GF-D8 (cell line): ENCODE measurements at places on chromosomes 11 and 22.

DNA sequence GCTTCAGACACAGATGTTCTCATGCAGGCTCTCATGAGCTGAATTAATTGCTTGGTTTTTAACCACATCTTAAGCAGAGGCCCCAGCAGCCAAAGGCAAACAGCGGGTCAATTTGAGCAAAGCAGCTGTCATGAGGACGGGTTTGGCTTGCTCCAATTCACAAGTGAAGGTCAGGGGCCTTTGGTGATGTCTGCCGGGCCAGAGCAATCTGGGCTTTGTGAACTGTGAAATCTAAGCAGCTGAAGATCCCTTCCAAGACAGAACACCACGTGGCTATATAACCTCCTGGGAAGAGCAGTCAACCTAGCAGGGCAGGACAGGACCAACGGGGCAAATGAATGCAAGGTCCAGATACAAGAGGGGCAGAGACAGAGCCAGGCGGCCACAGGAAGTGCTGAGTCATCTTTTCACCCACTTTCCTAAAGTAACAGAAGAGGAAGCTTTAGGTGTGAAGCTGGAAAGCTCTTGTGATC lies 187.3 kb upstream of the B3GAT1 start:
- no peak for DNase-seq

DNA sequence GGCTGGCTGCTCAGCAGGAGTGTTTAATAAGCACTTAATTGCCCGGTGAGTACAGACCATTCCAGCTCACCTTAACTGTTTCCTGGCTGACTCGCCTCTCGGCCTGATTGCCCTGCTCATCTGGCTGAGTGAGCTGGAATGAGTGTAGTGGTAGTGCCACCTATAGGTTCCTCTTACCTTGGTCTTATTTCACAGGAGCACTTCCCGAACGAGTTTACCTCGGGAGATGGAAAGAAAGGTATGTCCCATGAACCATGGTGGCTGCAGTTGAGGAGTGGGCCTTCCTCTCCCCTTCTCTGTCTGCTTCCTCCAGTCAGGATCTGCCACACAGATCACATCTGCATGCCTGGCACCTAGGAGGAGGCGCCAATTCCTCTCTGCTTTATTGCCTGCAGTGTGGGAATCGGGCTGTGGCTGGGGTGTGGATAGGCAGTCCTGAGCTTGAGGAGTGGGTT lies 26.7 kb downstream of the UPB1 start:
- DNase-seq: no peak

DNA sequence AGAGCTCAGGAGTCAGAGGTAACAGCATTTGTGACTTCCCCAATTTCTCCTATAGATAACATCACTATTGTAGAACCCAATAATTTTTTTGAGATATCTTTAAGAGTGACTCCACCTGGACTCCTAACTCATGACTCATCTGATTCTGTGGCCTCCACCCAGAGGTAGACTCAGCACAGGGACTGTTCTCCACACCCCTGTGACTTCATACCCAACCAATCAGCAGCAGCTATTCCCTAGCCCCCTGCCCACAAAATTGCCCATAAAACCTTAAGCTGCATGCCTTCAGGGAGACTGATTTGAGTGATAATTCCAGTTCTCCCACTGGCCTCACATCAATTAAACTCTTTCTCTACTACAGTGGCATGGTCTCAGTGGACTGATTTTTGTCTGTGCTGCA lies 475.4 kb upstream of the FAT3 start:
- no peak for DNase-seq

DNA sequence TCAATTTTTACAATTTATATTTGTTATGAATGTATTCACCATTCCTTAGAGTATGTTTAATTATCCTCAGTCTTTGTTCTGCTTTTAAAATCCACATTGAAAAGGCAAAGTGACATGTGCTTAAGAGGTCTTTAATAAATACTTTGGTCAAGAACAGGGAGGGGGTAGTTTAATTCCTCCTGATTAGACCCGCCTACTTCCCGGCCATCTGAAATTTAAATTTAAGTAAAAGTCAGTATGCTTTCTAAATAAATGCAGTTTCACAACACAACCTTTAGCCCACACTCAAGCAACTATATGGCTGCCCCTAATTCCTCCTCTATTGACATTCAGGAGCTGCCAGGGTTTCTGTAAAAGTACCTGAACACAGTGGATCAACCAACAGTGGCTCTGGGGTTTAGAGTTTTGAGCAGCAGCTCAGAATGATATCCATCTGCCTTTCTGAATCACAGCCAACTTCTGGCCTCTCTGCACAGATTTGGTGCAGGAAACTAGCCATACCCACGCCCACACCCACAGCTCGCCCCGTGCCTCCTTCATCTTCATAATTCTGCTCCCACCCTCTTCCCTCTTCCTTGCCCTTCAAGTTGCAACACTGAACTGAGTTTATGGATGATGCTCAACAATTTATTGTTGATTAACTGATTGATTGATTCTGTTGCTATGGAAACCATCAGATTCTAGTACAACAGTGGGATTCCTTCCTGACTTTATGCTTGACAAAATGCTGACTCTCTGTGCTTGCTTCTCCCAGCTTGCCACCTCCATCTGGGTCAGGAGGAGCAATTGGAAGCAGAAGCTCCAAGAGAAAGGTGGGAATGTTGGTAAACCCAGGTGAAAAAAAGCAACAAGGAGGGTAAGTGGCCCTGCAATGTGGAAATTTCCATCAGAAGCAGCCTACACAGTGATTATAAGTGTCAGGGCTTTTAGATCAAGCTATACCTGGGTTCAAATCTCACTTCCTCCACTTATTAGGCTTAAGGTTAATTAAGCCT lies 70.8 kb downstream of the PANX1 start:
- no peak for DNase-seq

- no peak for DNase-seq
Measured at GRCh38 chr11:64787526-64788320, 9.4 kb upstream of the SF1 start.
